ENCODE measurements at places on chromosomes 2 and 18. TPM values are rescaled to one million over a fixed set of nuclear protein-coding genes. Genes with fewer than 3 reads are reported as not detected.

The TSPYL6 gene
- not detected for polyA plus RNA-seq

The GKN2 gene
- polyA plus RNA-seq, result not detected

The EIF2B4 gene
- polyA plus RNA-seq, result 35.0 TPM

The COMMD1 gene
- 55.2 TPM for polyA plus RNA-seq
